ENCODE measurements at places on chromosomes 2 and 18.

- no peak for DNase-seq
Observed at GRCh38 chr2:59083075-59083828, 842.1 kb upstream of the FANCL start.

GRCh38 chr2:212536817-212537725 is 1.5 kb downstream of the ERBB4 start:
- no peak for DNase-seq

- no peak for DNase-seq
Observed at GRCh38 chr2:96264086-96264485, 1.7 kb downstream of the TMEM127 start.

DNA sequence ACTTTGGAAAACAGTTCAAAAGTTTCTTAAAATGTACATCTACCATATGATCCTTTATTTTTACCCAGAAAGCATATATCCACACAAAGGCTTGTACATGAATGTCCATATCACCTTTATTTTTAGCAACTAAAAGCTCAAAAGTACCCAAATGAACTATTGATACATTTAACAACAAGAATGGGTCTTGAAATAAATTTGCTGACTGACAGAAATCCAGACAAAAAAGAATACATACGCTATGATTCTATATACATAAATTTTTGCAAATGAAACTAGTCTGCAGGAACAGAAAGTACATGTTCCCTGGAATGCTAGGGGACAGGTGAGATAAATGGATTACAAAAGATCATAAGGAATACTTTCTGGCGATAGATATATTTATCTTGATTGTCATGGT is 96.3 kb upstream of the KYNU start:
- no peak for DNase-seq

GRCh38 chr2:219572237-219573001 is at the start of gene INHA:
INHA (plus strand) TSS chr2:219572310; CDS start chr2:219572375, 65 bp downstream.
- DNase-seq: no peak

GRCh38 chr18:395456-396250 is 104.8 kb downstream of the COLEC12 start:
- peak; percentile 53 for DNase-seq

GRCh38 chr2:44131177-44131576 is 37.5 kb upstream of the PPM1B start:
- DNase-seq: no peak

- no peak for DNase-seq
Observed at GRCh38 chr2:102166189-102166845, 20.5 kb upstream of the IL1RL2 start.

DNA sequence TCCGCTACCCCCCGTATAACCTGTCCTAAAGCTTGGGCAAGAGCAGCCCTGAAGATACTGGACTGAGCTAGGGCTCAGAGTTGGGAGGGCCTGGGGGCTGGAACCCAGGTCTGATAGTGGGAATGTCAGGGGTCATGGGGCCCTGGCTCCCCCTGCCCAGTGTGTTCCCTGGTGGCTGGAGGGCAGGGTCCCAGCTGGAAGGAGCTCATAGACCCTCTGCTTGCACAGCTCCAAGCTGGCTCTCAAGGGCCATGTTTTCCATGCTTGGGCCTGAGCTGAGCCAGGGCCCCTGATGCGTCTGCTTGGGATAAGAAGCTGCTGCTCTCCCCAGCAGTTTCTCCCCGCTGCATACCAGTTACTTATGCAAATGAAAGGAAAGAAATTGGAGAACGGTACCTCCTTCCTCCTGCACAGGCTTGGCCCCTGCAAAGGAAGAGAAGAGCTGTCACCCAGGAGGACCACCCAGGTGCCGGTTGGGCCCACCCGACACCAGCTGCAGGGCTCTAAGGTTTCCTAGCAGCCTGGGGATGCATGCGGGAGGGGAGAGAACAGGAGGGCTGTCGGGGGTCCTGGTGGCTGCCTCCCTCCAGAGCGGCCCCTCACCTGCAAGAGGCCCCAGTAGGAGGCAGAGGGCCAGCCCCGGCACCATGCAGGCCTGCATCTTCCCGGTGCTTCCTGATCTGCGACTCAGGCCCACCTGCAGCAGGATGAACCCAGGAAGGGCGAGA is 628 bp downstream of the OTOS start:
- DNase-seq: no peak

- no peak for DNase-seq
Observed at GRCh38 chr2:208228476-208228875, 26.4 kb downstream of the IDH1 start.

DNA sequence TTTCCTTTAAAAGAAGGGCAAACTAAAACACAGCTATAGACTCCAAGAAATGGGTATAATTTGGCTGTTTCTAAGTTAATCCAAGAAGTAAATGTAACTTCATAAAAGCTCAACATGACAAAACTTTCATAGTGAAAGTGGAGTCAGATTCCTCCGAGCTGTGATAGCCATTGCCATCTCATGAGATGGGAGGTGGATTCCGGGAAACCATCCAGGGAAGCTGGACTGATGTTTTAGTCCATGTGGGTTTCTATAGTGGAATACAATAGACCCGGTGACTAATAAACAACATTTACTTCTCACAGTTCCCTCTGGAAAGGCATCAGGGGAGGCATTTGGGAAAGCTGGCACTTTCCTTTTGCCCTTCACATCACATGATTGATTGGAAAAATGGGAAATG is 10.0 kb upstream of the LAPTM4A start:
- DNase-seq: peak; percentile 38

GRCh38 chr18:78396077-78396476 is 583.5 kb upstream of the SALL3 start:
- DNase-seq: no peak

- no peak for DNase-seq
Observed at GRCh38 chr2:120577721-120578295, 157.9 kb upstream of the GLI2 start.

- no peak for DNase-seq
Observed at GRCh38 chr2:148877403-148877740, 2.3 kb downstream of the KIF5C start.

GRCh38 chr2:148967578-148967977 is 70.9 kb upstream of the LYPD6B start:
- DNase-seq: no peak

- peak; percentile 2 for DNase-seq
Observed at GRCh38 chr2:202780514-202781021, 91.0 kb downstream of the ICA1L start.

DNA sequence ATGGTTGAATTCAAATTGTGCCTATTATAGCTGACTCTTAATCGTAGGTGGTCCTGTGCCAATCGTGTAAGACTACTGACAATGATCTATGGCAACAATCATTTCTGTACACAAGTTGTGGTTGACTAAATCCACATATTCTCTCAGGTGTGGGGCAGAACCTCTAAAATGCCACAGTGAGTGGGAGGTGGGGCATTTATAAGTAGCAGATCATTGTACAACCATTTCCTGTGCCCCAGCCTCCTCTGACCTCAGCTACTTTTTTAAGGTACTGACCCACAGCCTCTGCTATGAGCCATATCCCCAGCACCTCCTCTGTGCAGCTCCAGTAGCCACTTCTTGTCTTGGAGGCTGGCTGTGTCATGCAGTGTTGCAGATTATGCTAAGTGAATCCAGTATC is 48.6 kb upstream of the RAPH1 start:
- no peak for DNase-seq

GRCh38 chr2:85415980-85416650 is 2.4 kb upstream of the SH2D6 start:
- DNase-seq: no peak

DNA sequence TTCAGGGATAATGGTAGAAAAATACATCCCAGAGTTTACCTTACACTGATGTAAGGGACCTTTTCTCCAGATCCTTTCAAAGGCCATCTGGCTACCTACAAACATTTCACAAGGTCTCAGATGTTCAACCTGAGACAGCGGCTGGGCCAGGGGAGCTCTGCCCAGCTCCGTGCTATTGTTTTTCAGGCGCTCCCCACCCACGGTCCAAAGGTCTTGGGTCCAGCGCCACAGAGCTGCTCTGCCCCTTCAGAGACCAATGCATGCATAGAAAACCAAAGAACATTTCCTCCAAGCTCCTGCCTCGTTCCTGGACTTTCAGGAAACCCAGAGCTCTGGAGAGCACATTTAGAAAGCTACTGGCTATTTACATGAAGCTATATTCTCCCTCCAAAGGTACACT is 40.3 kb downstream of the COPS8 start:
- no peak for DNase-seq

GRCh38 chr2:217940261-217941220 is 62.3 kb downstream of the TNS1 start:
- no peak for DNase-seq

DNA sequence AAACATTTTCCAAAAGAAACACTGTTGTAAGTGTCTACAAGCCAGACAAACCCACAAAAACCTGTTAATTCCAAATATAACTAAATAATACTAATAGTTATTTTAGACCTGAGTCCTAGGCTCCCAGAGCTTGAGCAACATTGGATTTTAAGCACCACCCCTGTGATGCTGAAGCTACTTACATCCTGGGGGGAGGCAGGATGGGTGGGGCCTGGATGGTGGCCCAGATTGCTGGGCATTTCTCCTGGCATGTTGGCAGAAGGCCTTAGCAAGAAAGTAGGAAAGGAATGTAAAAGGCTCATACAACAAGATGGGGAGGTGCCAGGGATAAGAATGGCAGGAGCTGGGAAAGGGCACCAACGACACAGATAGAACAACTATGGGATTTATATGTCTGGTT is 50.7 kb upstream of the OTX1 start:
- no peak for DNase-seq

DNA sequence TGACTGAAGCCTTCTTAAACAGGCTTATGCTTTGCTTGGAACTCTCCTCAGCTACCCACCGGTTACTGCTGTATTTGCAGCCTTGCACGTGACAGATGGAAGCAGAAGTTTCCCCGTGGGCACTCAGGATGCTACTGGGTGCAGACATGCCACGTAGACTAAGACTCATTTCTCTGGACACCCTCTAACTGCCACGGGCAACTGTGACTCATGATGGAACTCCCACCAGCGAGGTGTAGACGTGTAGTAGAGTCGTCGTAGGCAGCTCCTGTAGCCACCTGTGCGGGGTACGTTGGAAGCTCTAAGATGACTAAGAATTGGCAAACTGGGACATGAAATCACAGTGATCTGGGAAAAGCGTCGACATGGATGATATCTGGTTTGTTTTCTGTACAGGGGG is 27.5 kb downstream of the TSHZ1 start:
- no peak for DNase-seq

DNA sequence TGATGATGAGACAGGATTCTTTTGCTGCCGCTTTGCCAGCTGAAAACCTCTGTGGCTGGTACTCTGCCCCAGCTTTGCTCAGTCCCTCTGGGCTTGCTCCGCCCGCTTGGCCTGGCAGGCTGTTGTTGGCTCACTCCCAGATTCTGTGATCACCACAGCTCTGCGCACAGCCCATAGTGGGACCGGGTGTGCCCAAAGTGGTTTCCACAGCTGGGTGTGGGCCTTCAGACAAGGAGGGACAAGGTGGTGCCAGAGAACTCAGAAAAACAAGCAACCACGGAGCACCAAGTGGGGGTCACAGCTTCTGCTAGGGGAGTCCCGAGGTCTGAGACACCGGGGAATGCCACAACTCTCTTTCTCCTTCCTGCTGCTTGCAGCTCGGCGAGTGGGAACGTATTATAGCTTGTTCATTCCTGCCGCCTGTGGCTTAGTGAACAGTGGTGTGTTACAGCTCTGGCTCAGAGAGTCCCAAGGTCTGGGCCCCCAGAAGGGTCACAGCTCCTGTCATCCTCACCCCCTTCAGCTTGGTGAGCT is 9.2 kb upstream of the KYNU start:
- DNase-seq: no peak

- DNase-seq: no peak
Observed at GRCh38 chr2:49110571-49110970, 43.7 kb downstream of the FSHR start.

DNA sequence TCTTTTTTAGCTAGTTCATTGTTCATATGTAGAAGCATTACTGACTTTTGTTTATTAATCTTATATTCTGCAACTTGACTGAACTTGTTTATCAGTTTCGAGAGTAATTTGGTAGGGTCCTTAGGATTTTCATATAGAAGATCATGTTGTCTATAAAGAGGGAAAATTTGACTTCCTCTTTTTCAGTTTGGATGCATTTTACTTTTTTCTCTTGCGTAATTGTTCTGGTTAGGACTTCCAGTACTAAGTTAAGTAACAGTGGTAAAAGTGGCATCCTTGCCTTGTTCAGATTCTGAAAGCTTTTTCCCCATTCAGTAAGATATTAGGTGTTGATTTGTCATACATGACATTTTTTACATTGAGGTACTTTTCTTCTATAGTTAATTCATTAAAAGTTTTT is 726.0 kb downstream of the KCNJ3 start:
- DNase-seq: no peak

GRCh38 chr18:12092398-12093229 is 1.0 kb upstream of the ANKRD62 start:
- DNase-seq: no peak

DNA sequence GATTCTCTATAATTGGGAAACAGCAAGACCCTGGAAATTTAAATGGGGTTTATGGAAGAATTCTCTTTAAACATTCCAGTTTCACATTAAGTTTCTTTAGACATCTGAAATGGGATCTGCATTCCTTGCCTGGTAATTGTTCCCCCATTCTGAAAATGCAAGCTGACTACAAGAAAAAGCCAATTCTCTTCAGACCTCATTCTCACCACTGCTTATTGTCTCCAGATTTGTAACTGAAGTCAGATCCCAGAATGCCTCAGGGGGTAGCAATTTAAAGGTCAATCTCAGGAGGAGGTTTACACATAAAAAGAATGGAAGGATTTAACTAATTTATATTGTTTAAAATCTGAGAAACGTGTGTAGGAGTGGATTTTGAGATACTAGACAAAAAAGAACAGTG is 41.2 kb downstream of the COL3A1 start:
- DNase-seq: no peak

DNA sequence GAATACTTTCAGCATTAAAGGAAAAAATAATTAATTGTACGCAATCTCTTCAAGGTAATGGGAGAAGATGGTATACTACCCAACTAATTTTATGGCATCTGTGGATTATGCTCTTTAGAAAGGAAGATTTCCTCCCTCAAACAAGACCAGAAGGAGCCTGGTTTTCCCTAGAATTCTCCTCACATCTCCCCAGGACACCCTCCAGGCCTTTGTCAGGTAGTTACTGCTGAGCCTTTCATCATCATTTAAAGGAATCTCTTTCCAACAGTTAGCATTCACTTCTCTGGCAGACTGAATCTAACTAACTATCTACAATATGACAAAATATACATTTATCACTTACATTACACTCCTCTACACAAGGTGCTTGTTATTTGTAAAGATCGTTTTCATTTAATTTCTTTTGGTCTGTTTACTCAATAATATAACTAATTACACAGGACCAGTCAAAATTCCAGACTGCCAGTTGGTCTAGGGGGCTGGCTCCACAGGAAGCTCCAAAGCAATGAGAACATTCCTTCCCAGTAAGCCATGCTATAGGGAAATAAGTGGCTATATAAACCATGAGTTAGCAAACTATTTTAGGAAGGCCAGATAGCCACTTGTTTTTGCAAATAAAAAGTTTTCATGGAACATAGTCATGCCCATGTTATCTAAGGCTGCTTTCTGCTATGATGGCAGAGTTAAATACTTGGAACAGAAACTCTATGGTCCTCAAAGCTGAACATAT is 19.1 kb downstream of the ZNF24 start:
- no peak for DNase-seq

Data from AG04450 (cell line).